ENCODE measurements at places on chromosomes 16 and 17. TPM values are rescaled to one million over a fixed set of nuclear protein-coding genes. Genes with fewer than 3 reads are reported as not detected.
A peak's percentile ranks its signal among the peaks of the same experiment; 100 is the strongest.

The AOC3 gene
- 67.9 TPM for total RNA-seq

The RPTOR gene
- 14.0 TPM for total RNA-seq

The LCAT gene
- 16.5 TPM for total RNA-seq

- peaks cover 37% of the 10 kb centered on the region for H3K4me1 ChIP-seq
- H3K4me3 ChIP-seq, result no peak overlapping the region
- no peaks in the 10 kb centered on the region for H3K27me3 ChIP-seq
- no peak for DNase-seq
- H3K36me3 ChIP-seq, result peaks cover 55% of the 10 kb centered on the region
Measured at GRCh38 chr16:27228045-27228444, 24.7 kb downstream of the KDM8 start.

GRCh38 chr16:24253192-24253591 lies 2.9 kb upstream of the CACNG3 start:
- no peak overlapping the region for H3K27ac ChIP-seq
- no peaks in the 10 kb centered on the region for H3K27me3 ChIP-seq
- H3K4me3 ChIP-seq, result no peak overlapping the region
- no peak for DNase-seq
- no peaks in the 10 kb centered on the region for H3K4me1 ChIP-seq

DNA sequence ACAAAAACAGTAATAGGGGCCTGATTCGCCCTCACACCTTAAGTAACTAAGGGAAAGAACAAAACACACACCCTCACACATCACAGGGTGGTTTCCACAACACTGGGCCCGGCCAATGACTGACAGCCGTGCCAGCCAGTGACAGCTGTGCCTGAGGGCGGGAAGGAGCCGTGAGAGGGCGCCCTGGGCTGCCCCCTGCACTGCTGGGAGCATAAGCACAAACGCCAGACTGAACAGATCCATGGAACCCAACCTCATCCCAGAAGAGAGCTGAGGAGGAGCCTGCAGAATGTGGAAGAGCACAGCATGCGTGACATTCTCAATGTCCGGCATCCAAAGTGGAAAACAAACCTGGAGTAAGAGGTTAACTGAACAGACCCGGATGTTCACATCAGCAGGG lies 16.0 kb downstream of the CSNK1D start:
- no peak overlapping the region for H3K4me3 ChIP-seq
- H3K27ac ChIP-seq, result peak overlapping the region; percentile 6
- peaks cover 99% of the 10 kb centered on the region for H3K36me3 ChIP-seq
